NCI-H524 (cell line): ENCODE measurements at places on chromosomes 5 and 9.

GRCh38 chr5:52725065-52725746 is 62.5 kb upstream of the ITGA1 start:
- DNase-seq = no peak

DNA sequence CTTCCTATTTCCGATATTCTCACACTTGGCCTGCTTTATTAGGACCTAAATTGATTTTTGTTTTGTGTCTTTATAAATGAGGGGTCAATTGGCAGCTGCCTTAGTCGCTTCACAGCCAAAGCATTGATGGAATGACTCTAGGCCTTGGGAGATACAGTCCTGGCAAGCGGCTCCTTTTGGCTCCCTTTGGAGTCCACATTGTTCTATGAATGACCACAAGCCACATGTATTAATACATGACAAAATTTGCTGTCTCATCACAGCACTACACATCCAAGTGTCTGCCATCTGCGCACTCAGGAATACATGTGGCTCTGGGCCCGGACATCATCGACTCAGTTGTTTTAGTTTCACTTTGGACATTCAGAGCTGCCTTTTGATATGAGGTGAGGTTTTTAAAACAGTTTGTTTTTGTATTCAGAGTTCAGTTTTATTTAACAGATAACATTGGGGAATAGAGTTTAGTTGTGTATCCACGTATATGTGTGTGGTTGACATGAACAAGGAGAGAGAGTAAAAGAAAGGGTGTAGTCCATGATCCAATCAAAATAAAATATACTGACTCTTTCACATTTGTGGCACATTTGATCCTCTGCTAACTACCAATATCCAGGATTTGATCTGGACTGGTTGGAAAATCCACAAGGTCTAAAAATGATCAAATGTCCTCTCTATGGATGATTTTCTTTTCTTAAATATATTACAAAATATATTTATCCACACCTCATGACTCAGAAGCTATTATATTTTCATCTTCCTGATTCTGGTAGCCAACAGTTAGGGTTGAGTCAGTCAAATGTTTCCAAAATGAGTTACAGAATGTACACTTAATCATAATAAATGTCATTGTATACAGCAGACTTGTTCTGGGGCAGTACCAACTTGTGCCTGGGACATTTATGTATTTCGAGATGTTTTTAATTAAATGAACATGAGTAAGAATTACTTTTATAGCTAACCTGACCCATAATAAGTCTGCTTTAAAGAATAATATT is 114.0 kb upstream of the MTAP start:
- DNase-seq = no peak

- DNase-seq = no peak
Observed at GRCh38 chr9:4306066-4306776, 6.4 kb upstream of the GLIS3 start.

- DNase-seq = no peak
Observed at GRCh38 chr5:119402081-119402480, 46.3 kb downstream of the TNFAIP8 start.

GRCh38 chr9:116608064-116608463 is 79.0 kb upstream of the TRIM32 start:
- DNase-seq = no peak

DNA sequence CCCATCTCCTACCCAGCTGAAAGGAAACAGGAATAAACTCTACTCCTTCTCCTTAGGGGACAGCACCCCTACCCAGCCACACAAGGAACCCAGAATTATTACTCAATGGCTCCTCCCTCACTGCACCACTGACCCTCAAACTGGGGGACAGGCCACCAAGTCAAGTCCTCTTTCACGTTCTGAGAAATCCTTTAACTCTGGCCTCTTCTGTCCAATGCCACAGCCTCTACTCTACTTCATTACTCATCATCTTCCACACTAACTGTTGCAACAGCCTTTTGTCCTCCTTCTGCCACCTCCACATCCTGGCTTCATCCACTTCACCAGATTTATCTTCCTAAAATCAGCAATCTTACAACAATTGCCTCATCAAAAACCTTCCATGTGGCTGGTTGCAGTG is 6.8 kb downstream of the TTC39B start:
- no peak for DNase-seq

DNA sequence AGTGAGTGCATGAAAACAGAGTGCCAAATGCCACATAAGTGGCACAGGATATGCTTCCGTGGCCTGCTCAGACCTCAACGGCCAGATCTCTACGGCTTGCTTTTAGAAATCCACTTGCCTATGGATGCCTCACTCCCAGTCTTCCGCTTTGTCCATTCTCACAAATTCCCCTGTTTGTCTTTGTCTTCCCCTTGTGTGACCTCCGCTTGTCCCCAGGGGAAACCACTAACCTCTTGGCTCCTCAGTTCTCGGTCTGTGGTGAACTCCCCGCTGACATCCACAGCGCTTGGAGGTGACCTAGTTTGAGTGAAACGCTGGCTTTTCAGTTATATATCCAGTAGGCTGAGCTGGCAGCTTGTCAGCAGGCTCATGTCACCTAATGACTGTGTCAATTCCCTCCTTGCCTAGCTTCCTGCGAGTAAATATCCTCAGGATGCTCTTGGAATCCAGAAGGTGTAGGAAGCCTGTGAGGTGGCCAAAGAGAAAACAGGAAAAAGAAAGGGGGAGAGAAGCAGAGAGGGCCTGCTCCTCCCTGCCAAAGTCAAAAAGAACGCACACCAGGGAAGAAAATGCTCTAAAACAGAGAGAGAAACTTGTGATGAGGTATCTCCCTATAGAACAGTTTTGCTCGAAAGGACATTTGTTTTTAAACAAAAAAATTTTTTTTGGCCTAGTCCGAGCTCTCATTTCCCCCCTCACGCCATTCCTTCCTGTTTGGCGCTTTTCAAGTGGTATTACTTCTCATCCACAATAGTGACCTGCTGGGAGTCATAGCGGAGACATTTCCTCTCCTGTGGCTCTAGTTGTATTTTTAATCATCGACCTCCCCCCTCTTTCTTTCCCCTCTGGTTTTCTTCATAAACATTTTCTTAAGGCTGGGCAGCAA is 101.6 kb upstream of the SPRY4 start:
- DNase-seq = no peak

- no peak for DNase-seq
Observed at GRCh38 chr5:139904566-139904815, 108.9 kb downstream of the PSD2 start.

DNA sequence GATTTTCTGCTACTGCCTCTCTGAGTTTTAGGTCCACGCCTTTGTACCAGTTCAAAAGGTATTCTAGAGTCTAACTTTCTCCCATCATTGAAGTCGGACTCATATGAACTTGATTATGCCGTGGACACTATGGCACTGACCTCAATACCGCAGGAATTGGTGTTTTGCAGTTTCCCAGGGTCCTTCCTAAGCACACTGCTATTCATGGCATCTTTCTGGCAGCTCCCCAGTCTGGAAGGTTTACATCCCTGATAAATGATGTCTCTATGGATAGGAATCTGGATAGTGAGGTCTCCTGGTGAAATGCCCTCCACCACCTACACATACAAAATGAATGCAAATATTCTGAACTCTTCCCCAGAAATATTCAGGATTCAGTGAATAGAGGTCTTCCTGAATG is 422.2 kb downstream of the CTNND2 start:
- no peak for DNase-seq

DNA sequence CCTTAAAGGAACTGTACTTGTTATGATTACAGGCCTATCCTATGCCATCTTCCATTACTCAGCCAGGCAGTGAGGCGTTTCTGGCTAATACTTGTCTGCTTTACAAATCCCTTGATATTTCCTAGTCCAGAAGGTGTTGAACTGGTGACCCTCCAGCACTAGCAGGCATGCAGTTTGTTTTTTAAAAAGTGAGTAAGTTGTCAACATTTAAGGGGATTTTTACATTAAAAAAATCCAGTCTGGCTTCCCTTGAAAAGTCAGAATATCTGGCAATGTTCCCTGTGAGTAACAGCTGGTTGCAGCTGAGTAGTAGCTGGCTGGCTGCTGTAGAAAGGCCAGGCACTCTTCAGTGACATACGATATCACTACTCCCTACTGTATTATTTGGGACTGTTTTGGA is 21.8 kb downstream of the GRIN3A start:
- peak; percentile 63 for DNase-seq

GRCh38 chr9:131635892-131636291 is 90.6 kb downstream of the PRRT1B start:
- no peak for DNase-seq

DNA sequence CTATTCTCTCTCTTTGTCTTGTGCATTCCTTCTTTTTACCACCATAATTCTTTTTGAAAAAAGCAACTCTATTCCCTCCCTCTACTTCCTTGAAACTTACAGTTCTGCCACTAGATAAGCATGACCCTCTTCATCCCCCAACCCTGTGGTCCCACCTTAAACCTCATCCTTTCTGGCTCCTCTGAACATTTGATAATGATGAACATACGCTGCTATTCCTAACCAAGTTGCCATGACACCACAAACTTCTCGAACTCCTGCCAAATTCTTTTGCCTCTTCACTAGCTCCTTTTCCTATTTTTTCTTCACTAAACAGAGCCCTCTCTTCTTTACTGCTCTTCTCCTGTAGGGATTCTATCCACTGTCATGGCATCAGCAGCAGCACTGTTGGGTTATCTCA is 57.1 kb downstream of the MOCS2 start:
- DNase-seq = no peak

- no peak for DNase-seq
Observed at GRCh38 chr9:13513716-13514444, 234.4 kb upstream of the MPDZ start.

GRCh38 chr5:76930083-76930482 is 22.8 kb upstream of the CRHBP start:
- DNase-seq = no peak

- no peak for DNase-seq
Observed at GRCh38 chr9:5288591-5288990, 15.9 kb downstream of the RLN2 start.

- no peak for DNase-seq
Observed at GRCh38 chr5:72587661-72588308, 80.6 kb upstream of the ZNF366 start.

GRCh38 chr5:80712919-80713318 is 58.1 kb upstream of the DHFR start:
- no peak for DNase-seq

- DNase-seq = no peak
Observed at GRCh38 chr9:93085676-93086075, 10.3 kb upstream of the CARD19 start.

GRCh38 chr5:79986260-79986659 is 4.8 kb downstream of the MTX3 start:
- no peak for DNase-seq

GRCh38 chr5:134103998-134104654 is 10.4 kb upstream of the TCF7 start:
- DNase-seq = no peak

GRCh38 chr5:88761939-88762338 is 121.0 kb downstream of the MEF2C start:
- no peak for DNase-seq

- no peak for DNase-seq
Observed at GRCh38 chr9:130629443-130630070, 34.8 kb upstream of the PRDM12 start.

- DNase-seq = no peak
Observed at GRCh38 chr5:95565280-95565920, 10.5 kb downstream of the ARSK start.

DNA sequence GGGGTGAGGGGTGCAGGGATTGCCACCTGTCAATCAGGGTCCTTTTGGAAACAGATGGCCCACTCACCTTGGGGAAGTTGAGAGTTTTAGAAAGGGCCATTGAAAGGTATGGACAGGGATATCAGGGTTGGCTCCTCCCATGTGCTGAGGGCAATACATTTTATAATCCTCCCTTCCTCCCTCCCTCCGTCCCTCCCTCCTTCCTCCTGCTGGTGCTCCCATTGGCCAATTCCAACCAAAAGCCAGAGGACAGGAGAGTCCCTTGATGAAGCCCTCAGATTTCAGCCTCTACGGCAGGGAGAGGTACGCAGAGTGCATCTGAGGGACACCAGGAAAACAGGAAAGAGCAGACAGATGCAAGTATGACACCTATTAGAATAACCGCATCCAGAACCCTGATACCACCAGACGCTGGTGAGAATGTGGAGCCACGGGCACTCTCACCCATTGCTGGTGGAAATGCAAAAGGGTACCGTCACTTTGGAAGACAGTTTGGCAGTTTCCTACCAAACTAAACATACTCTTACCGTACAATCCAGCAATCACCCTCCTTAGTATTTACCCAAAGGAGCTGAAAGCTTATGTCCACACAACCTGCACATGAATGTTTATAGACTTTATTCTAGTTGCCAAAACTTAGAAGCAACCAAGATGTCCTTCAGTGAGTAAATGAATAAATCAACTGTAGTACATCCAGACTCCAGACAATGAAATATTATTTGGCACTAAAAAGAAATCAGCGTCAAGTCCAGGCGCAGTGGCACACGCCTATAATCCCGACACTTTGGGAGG is 58.2 kb upstream of the OTULINL start:
- no peak for DNase-seq

DNA sequence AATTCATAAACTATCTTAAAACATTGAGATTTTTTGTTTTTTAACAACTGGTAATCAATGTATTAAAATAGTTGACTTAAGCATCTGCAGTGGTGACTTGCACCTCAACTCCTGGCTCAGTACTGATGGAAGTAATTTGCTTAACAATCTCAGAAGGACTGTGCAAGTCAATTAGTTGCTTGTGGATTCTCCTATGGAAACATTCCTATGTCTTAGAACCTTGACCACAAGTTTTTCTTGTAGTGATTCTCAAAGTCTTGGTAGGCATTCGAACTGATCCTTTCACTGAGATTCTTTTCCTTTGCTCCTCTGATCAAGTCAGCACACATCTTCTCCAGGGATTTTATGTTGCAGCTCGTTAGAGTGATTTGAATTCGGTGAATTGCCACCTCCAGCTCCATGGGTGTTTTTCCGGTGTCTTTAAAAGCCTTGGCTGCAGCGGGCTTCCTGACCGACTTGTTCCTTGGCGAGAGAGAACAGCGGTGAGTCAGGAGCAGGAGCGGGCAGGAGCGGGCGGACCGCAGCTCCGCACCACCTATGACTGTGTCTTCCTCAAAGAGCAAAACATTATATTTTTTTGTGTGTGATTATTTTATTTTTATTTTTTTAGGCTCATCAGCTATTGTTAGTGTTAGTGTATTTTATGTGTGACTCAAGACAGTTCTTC is 21.1 kb downstream of the HMGXB3 start:
- DNase-seq = no peak

DNA sequence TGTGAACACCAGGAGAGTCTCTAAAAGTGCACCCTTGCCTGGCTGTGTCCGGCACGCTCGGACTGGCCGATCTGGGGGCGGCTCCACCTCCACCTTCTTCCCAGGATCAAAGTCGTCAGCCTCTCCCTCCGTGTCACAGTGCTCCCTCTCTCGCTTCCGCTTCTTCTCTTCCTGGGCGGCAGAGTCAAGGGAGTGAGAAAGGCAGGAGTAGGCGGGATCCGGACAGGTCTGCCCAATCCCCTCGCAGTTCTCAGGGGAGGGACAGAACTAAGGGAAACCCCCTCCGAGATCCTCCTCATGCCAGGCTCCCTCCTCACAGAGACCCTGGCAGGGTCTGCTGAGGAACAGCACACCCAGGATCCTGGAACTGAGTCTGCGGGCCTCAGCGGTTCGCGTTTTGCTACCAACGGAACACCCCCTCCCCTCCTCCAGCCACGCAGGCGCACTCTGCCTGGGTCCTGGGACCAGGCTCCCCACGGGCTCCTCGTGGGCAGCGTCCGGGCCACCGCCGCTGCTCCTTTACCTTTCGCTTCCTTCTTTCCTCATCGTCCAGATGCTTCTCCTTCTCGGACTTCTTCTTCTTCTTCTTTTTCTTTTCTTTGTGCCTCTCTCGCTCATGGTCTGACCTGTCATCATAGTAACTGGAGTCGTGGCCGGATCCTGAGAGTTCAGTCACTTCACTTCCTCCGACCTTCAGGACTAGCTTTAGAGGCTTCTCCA is 1.3 kb downstream of the BRD9 start:
- no peak for DNase-seq
